ENCODE measurements at places on chromosomes 11 and 22. TPM values are rescaled to one million over a fixed set of nuclear protein-coding genes. Genes with fewer than 3 reads are reported as not detected.

OR8D4 gene
- total RNA-seq: not detected

GRCh38 chr11:14254533-14255237 lies 104.3 kb downstream of the RRAS2 start:
- DNase-seq: no peak
- no peak overlapping the region for H3K27ac ChIP-seq
- H3K4me1 ChIP-seq: peaks cover 11% of the 10 kb centered on the region
- no peak overlapping the region for H3K4me3 ChIP-seq
- H3K36me3 ChIP-seq: no peaks in the 10 kb centered on the region
- peaks cover 31% of the 10 kb centered on the region for H3K27me3 ChIP-seq

KIF18A gene
- 37.2 TPM for total RNA-seq

PRRG4 gene
- not detected for total RNA-seq

Data from IMR-90 (cell line).